ENCODE measurements at places on chromosomes 6 and 20.

DNA sequence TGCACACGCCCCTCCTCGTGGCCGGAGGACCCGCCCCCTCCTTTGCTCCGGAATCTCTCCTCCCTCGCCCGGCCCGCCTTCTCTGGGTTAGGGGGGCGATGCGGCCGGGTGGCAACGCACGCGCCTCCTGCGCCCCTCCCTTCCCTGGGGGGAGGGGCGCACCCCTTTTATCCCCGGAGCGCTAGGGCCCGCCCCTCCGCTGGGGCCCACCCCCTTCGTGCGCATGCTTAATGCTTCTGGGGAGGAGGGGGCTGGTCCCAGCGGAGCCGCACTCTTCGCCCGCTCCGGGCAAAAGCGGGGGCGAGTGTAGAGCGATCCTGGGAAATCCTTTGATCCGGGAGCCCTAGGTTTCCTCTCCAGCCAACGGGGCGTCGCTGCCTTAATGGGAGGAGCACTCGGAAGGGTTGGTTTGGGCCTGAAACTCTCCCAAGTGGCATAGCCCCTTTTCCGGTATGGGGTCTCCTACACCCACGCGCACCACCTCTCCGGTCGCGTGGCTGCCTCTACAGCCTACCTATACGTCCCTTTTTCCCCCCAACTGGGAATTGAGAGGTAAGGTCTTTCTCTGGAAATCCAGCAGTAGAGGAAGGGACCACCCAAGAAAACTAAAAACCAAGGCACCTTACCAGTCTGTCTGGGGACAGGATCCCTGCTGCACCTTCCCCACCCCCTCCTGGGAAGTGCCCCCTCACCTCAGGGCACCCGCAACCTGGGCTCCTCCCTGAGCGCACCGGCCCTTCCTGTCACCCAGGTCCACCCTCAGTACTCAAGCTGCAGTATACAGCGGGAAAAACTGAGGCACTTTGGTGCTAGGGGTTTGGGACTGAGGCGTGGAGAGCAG lies 2.1 kb downstream of the SOX12 start:
- peak; percentile 92 for DNase-seq
- H3K27me3 ChIP-seq = no peaks in the 10 kb centered on the region
- H3K27ac ChIP-seq = peak overlapping the region; percentile 95
- no peaks in the 10 kb centered on the region for H3K4me1 ChIP-seq
- peak overlapping the region; percentile 73 for H3K4me3 ChIP-seq

DNA sequence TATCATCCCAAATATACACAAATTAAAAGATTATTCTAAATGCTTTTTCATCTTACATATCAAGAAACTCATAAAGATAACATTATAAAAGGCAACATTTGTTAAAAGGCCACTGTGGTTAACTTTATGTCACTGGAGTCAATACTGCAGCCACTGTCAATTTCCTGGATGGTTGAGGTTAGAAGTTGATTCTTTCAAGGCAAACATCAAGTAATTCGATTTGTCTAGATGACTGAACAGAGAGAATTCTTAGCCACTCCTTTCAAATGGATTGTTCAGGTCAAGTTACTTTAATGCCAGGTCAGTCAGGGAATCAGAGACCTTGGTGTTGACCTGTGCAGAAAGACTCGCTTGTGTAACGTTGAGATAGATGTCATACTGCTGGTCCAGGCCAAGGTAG lies 44.4 kb upstream of the SIM1 start:
- DNase-seq = no peak
- H3K4me3 ChIP-seq = no peak overlapping the region
- no peaks in the 10 kb centered on the region for H3K27me3 ChIP-seq
- no peaks in the 10 kb centered on the region for H3K4me1 ChIP-seq
- no peak overlapping the region for H3K27ac ChIP-seq

DNA sequence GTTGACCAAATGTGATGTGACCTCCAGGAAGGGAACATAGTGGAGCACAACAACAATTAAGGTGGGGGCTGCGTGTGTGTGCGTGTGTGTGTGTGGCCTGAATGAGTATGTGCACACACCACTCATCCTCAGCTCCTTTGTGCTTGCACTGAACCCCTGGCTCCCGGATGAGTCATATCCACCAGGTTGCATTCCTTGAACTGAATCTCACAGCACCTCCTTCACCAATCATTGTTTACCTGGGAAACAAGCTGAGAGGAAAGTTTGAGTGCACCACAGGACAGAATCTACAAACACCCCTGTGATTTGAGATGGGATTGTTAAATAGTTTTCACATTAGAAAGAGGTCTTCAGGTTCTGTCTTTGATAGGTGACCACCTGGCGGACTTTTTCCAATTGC lies 33.7 kb upstream of the GPR6 start:
- H3K4me1 ChIP-seq = no peaks in the 10 kb centered on the region
- no peak for DNase-seq
- peaks cover 5% of the 10 kb centered on the region for H3K27me3 ChIP-seq

GRCh38 chr6:17741507-17741906 lies 34.8 kb upstream of the NUP153 start:
- no peaks in the 10 kb centered on the region for H3K4me1 ChIP-seq
- H3K27me3 ChIP-seq = no peaks in the 10 kb centered on the region
- no peak for DNase-seq
- no peak overlapping the region for H3K4me3 ChIP-seq
- no peak overlapping the region for H3K27ac ChIP-seq

- H3K27ac ChIP-seq = no peak overlapping the region
- DNase-seq = no peak
- no peaks in the 10 kb centered on the region for H3K36me3 ChIP-seq
These were observed 97.8 kb upstream of the BHLHE23 start for GRCh38 chr20:63104312-63105181.

DNA sequence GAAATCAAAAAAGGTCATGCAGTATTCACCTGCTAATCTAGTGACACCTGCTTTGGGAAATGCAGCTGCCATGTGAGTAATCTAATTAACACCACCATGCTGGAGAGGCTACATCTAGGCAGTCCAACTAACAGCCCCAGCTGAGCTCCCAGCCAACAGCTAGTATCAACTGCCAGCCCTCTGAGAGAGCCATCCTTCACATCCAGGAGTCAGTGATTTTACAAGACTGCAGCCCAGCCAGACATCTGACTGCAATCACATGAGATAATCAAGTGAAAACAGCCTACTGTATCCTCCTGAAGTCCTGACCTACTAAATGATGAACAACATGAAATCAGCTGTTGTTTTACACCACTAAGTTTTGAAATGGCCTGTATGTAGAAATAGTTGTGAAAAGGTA lies 298.4 kb downstream of the TRDN start:
- no peak overlapping the region for H3K27ac ChIP-seq
- H3K4me1 ChIP-seq = no peaks in the 10 kb centered on the region
- no peaks in the 10 kb centered on the region for H3K36me3 ChIP-seq
- no peak for DNase-seq
- no peaks in the 10 kb centered on the region for H3K27me3 ChIP-seq

DNA sequence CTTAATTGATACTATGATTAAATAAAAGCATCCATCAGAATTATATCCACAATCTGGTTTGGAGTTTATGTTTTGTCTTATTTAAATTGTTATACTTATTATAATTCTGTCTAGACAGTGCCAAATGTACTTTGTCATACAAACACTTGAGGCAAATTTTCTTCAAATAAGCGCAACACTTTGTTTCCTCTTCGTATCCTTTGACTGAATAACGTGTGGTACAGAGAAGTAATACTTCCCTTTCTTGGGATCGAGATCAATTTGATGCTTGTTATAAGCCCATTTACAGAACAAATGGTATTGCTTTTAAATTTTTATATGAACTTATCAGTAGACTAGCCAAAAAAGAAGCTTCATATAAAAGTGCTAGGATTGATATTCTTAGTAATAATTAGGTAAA lies 111.0 kb downstream of the ATG5 start:
- no peak overlapping the region for H3K27ac ChIP-seq
- no peaks in the 10 kb centered on the region for H3K4me1 ChIP-seq
- no peak overlapping the region for H3K4me3 ChIP-seq
- H3K36me3 ChIP-seq = no peaks in the 10 kb centered on the region
- no peaks in the 10 kb centered on the region for H3K27me3 ChIP-seq
- DNase-seq = no peak

- H3K4me3 ChIP-seq = peak overlapping the region; percentile 22
- H3K27me3 ChIP-seq = peaks cover 15% of the 10 kb centered on the region
- peaks cover 4% of the 10 kb centered on the region for H3K4me1 ChIP-seq
- no peak for DNase-seq
- no peak overlapping the region for H3K27ac ChIP-seq
These were observed 155.9 kb downstream of the NRN1 start for GRCh38 chr6:5850848-5851255.

- H3K27ac ChIP-seq = no peak overlapping the region
- no peak overlapping the region for H3K4me3 ChIP-seq
- no peaks in the 10 kb centered on the region for H3K4me1 ChIP-seq
- DNase-seq = no peak
- H3K36me3 ChIP-seq = no peaks in the 10 kb centered on the region
- H3K27me3 ChIP-seq = no peaks in the 10 kb centered on the region
These were observed 108.6 kb upstream of the MRPS10 start for GRCh38 chr6:42326248-42326647.

DNA sequence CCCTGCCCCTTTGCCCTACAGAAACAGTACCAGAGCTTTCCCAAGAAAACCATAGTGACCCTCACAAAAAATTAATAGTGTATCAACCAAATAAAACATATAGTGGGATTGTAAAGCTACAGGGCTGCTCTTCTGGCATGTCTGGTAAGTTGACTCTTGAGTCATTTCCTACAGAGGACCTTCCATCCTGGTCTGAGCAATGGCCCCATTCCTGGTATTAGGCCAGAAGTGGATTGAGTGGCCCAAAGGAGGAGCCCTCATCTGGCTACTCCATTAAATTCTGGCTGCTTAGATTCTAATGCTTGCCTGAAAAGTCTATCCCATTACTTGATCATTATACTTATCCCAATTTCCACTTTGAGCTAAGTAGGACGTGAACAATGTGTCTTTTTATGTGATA lies 150.9 kb upstream of the HMGN3 start:
- peaks cover 8% of the 10 kb centered on the region for H3K4me1 ChIP-seq
- H3K4me3 ChIP-seq = no peak overlapping the region
- H3K27ac ChIP-seq = no peak overlapping the region
- no peaks in the 10 kb centered on the region for H3K27me3 ChIP-seq
- H3K36me3 ChIP-seq = no peaks in the 10 kb centered on the region

DNA sequence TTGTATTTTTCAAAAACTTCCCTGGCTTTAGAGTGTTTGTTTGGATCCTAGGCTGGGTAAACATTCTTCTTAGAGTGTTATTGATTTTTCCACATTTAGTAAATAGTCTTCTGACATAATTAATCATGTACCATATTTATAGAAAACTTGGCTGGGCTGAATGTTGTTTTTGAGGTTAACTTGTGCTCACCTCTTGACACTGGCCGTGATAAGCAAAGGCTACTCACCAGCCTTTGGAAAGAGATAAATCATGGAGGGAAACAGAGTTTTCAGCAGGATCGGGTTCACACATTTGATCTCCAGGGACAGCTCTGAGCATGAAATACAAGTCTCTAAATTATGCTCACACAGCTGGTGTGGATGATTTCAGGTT lies 6.2 kb upstream of the CD93 start:
- no peak for DNase-seq
- H3K4me1 ChIP-seq = peaks cover 7% of the 10 kb centered on the region
- H3K27me3 ChIP-seq = no peaks in the 10 kb centered on the region

DNA sequence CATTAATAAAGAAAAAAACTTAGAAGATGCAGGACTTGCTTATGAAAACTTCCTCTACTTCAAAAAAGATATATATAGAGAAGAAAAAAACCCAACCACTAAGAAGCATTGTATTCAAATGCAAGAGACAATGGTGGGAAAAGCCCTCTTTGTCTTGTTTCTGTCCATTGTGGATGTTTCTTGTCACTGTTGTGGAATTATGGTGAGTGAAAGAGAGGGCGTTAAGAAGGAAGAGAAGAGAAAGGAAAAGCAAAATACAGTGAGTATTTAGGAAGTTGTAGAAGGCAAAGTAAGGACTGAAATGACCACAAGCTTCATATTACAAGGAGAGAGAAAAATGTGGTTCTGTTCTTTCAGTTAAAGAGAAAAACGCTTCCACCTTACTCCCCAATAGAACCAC lies 14.1 kb upstream of the THBD start:
- peaks cover 33% of the 10 kb centered on the region for H3K4me1 ChIP-seq
- H3K27me3 ChIP-seq = no peaks in the 10 kb centered on the region
- no peak overlapping the region for H3K4me3 ChIP-seq
- no peaks in the 10 kb centered on the region for H3K36me3 ChIP-seq
- no peak for DNase-seq

DNA sequence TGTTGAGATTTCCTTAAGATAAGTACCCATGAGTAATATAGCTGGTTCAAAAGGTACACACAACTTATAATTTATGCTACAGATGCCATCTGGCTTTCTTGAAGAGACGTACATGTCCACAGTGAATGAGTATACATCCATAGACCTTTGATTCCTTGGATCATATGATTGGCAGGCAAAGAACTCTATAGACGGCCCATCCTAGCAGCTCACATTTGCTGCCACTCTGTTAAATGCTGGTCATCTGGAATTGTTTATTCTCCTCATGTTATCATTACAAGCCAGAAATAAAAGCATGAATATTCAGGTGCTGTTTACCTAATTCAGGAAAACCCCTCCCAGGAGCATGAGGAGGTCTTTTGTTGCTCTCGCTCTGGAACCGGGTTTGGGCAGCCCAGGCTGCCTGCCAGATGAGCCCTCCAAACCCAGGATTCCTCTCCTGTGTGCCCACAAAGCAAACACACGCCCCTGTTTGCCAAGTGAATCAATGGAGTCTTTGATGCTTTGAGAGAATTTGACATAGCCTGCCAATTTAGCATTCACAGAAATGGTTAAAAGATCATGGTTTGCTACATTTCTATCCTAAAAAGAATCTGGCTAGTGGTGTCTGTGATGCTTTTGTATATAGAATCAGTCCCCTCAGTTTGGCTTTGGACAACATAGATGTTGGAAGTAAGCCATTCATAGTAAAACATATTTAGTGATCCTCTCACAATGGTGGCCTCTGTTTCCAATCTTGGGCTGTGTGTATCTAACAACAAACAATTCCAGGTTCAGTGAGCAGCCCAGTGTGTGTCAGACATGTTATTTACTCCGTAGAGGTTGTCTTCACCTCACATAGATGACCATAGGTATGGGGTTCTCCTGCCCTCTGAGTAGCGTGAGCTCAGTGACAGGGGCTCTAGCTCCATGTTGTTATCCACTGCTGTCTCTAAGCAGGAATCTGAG lies 17.5 kb upstream of the PLCG1 start:
- H3K27ac ChIP-seq = no peak overlapping the region
- no peak overlapping the region for H3K4me3 ChIP-seq
- no peaks in the 10 kb centered on the region for H3K4me1 ChIP-seq
- H3K27me3 ChIP-seq = no peaks in the 10 kb centered on the region
- H3K36me3 ChIP-seq = peaks cover 100% of the 10 kb centered on the region

DNA sequence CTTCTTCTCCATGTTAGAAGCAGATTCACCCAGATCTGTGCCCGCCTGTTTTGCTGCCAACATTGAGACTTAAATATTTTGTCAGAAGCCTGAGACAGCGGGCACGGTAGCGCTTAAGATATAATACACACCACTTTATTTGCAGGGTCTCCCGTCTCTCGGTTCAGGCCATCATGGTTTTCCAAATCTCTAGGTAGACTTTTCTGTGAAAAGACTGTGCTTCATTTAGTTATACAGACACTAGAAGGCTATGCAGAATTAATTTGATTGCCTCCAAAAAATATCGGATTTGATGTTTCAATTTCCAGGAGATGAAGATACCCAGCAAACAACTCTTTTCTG lies 598 bp downstream of the TBP start:
- DNase-seq = no peak
- H3K4me1 ChIP-seq = no peaks in the 10 kb centered on the region
- no peaks in the 10 kb centered on the region for H3K27me3 ChIP-seq

Data from tibial artery (tissue), 4 donors.